ENCODE measurements at places on chromosomes 16 and 17.

- DNase-seq: no peak
Observed at GRCh38 chr17:46121841-46122485, 71.3 kb downstream of the KANSL1 start.

- DNase-seq: no peak
Observed at GRCh38 chr16:85613604-85614337, 649 bp downstream of the GSE1 start.

GRCh38 chr17:50421308-50422051, 4.5 kb upstream of the ACSF2 start:
- DNase-seq: no peak

DNA sequence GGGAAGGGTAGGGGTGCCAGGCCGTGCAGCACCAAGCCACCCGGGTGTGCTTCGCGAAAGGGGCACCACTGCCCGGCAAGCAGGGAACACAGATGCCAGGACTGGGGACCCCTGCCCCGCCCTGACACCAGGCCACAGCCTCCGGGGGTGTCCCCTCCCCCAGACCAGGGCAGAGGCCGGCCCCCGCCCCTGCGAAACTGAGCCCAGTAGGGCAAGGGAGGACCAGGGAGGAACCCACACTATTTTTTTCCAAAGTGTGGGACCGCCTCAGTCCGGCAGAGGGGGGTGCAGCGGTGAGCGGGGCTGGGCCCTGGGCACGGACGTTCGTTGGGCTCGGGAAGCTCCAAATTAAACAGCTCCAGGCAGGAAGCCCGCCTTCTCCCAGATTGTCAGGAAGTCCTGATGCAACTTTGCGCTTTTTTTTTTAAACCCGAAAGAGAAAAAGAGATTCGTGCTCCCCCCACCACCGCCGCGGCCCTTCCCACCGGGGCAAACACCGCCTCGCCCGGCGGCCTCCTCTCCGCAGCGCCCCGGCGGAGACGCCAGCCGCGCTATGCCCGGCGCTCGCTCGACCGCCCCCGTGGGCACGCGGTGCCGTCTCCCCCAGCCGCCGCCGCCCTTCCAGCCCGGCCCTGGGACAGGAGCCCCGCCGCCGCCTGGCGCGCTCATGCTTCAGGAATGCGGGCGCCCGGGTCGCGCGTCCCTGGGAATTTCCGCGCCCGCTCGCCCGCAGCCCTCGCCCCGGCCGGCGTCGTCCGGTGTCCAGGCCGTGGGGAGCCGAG, 755 bp downstream of the PIEZO1 start:
- DNase-seq: no peak

GRCh38 chr16:86142801-86143236, 243.9 kb downstream of the IRF8 start:
- DNase-seq: no peak
